NCI-H226 (cell line): ENCODE measurements at places on chromosomes 5 and 9.

- DNase-seq, result no peak
Observed at GRCh38 chr5:15621094-15621493, 121.1 kb downstream of the FBXL7 start.

- no peak for DNase-seq
Observed at GRCh38 chr9:73667749-73668148, 516.1 kb downstream of the ANXA1 start.

DNA sequence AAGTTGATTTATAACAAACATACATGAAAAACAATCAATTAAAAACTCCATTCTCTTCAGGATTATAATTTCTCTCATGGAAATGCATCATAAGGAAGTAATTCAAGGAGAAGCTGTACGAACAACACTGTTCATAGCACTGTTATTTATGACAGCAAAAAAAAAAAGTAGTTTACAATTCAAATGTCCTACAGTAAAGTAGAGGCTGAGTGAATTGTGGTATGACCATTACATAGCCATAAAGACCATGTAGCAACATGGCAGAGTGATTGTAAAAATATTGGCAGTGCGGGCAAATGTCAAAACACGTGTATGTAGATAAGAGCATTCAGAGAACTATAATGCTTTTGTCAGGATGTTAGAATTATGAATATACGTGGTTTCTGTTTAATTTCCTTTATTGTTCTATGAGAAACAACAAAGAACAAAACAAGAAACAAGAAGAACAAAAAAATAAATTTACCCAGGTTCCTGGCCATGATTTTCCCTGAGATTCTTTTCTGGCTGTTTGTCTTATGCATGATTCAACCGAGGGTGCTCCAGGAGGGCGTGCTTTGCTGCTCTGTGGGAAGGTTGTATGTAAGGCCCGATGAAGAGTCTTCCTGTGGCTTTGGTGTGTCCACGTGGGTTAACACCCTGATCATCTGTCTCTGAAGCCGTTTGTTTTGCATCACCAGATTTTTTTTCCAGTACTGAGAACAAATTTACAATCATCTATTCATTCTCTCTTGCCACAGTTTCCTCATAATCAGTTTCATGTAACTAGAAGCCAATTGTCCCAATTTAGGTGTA lies 28.8 kb downstream of the GCNT4 start:
- DNase-seq, result no peak

DNA sequence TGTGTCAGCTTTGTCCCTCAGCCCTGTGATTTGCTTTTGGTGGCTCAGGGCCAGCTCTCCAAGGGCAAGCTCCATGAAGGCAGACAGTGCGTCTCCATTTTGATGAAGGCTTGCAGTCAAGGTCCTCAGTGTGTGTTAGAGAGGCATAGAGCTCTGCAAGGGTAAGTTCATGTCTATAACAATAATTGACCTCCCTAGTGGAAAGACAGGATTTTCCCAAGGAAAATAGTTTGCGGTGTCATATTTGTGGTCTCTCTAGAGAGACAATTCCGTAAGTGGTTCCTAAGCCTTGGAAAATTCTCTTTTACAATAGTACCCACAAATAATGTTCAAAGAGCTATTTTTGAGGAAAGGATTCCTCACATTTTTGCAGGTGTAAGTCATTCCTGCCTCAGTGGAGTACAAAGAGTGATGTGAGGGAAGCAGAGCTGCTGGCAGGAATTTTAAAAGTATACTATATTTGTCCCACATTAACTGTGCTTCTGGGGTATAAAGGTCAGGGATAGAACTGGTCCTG lies 40.2 kb downstream of the SLC1A3 start:
- no peak for DNase-seq

DNA sequence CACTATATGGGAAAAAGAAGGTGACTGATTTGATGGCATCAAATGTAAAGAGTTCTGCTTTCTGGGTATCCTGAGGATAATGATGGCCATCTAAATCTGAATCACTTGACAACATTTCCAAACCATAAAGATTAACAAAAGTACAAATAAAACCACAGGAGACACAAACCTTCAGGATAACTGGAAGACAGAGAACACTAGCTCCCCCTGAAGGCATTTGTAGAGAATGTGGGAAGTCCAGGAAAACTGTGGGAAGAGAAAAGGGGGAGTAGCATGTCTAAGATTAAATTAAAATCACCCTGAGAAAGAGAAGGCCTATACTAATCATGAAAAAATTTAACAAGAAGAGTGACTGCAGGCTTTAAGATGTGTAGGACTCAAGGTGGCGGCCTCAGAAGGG lies 116.2 kb downstream of the PRELID2 start:
- DNase-seq, result peak; percentile 11

GRCh38 chr5:139657363-139658321 lies 9.5 kb downstream of the CXXC5 start:
- no peak for DNase-seq

DNA sequence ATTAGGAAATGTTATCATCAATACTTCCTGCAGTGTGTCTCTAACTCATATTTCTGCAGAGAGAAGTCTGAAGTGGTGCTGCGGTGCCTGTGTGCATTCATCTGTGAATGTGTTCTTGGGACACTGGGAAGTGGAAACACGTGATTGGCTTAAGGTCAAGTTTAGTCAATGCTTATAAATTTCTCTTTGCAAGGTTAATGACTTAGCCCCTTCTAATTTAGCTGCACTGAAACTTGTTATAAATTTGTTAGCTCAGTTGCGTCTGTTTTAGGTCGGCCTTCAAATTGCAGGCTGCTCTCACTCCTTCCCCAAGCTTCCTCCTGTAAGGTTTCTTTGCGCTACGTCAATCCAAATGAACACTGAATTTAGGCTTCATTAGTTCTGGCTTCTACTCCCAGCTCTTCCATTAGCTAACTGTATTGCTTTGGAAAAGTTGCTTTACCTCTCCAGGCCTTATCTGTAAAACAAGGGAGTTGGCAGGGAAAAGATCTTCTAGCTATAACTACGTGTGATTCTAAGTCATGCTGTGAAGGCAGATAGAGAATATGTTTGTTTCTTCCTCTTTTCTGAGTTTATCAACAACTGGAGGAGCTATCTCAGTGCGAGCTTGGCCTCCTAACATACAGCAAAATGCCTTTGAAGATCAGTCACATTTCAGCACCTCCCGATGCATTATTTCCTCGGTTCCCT lies 341.8 kb downstream of the NFIB start:
- DNase-seq, result peak; percentile 16

- DNase-seq, result no peak
Observed at GRCh38 chr5:172849606-172850453, 15.8 kb downstream of the ERGIC1 start.

DNA sequence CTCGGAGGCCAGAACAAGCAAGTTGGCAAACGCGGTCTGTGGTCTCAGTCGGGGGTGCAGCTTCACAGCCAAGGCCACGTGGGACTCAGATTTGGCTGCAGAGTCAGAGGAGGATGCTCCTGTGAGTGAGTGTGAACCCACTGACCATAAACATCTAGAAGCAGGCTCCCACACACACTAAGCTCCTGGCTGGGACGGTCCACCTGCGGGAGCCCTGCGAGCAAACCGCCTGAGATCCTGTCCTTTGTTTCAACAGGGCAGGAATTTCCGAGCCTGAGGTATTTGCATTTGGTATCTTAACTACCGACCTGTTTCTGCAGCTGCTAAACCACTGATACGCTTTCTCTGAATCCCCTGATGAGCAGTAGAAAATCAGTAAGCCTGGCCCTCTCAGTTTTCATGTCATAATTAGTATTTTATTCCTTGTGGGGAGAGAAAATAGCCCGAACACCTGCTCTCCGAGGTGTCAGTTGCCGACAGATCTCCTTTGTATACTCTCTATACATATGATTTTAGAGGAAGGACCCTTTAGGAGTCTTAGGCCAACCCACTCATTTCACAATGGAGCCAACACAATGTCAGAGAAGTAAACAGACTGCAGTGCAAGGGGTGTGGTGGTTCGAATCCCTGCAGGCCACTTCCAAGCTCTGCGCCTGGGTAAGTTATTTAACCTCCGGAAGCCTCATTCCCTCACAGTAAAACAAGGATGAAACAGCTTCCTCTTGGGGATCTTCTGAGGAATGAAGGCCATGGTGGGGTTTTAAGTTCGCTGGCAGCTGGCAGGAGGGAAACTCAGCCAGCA lies 40.9 kb upstream of the PWWP2A start:
- no peak for DNase-seq

- DNase-seq, result no peak
Observed at GRCh38 chr5:170393958-170394357, 4.8 kb upstream of the KCNMB1 start.

DNA sequence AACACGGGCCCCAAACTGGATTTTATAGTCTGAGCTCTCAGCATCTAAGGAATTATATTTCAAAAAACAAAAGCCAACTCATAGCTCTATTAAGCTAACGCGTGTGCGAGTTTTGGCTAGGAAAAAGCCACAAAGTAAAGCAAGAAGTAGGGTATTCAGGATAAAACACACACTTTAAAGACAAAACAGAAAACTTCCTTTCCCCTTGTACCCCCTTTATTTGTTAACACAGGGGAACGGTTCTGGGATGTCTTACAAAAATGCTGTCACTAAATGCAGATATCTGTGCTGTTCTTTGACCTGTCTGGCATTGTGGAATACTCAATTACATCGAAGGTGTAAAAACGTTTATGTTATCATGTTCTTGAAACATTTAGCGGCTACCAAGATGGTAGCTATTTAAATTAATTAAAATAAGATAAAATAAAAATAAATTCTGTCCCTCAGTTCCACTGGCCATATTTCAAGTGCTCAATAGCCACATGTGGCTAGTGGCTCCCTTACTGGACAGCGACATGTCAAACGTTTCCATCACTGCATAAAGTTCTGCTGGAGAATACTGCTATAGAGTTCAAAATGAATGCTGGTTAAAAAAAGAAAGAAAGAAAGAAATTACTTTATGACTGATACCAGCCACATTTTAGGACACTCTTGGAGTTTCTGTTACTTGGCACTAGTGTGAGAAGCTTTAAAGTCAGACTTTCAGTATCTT lies 7.2 kb upstream of the MEF2C start:
- DNase-seq, result no peak

GRCh38 chr9:27379311-27380251 lies 82.6 kb upstream of the EQTN start:
- DNase-seq, result no peak

DNA sequence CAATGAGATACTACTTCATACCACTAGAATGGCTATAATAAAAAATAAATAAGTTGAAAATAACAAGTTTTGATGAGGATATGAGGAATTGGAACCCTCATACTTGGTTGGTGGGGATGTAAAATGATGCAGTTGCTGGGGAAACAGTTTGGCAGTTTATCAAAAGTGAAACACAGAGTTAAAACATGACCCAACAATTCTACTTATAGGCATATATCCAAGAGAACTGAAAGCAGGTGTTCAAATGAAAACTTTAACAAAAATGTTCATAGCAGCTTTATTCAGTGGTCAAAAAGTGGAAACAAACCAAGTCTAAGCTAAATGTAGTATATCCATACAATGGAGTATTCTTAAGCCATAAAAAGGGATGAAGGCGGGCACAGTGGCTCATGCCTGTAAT lies 13.1 kb upstream of the LHFPL2 start:
- no peak for DNase-seq

GRCh38 chr9:24616863-24617262 lies 71.2 kb upstream of the IZUMO3 start:
- DNase-seq, result no peak

DNA sequence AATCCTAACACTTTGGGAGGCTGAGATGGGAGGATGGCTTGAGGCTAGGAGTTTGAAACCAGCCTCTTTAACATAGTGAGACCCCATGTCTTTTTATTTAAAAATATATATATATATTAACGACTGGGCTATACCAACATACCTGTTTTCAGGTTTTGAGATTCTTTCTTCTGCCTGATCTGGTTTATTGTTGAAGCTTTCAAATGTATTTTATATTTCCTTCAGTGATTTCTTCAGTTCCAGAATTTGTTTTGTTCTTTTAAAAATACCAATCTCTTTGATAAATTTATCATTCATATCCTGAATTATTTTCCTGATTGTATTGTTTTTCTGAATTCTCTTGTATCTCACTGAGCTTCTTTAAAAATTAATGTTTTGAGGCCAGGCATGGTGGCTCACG lies 31.2 kb downstream of the OGN start:
- DNase-seq, result no peak

GRCh38 chr9:37239224-37239859 lies 119.0 kb downstream of the ZCCHC7 start:
- no peak for DNase-seq

GRCh38 chr9:81526587-81526986 lies 162.8 kb downstream of the TLE1 start:
- peak; percentile 61 for DNase-seq

- no peak for DNase-seq
Observed at GRCh38 chr5:93573354-93574351, 7.4 kb downstream of the NR2F1-AS1 start.

GRCh38 chr5:60163762-60164161 lies 270.2 kb upstream of the PDE4D start:
- no peak for DNase-seq

DNA sequence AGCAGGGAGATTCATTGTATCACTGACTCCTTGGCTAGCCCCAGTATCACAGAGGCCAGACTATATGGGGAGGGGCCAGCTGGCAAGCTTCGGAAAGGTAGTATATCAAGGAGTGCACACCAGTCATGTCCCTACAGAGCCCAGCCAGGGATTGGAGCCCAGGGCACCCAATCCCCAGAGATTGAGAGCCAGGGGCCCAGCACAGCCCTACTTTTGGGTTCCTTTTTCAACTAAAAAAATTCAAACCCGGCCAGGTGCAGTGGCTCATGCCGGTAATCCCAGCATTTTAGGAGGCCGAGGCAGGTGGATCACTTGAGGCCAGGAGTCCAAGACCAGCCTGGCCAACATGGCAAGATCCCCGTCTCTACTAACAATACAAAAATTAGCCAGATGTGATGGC lies 5.4 kb upstream of the MYORG start:
- no peak for DNase-seq

- no peak for DNase-seq
Observed at GRCh38 chr9:81292056-81292805, 397.1 kb downstream of the TLE1 start.

- no peak for DNase-seq
Observed at GRCh38 chr5:143023411-143024096, 253.4 kb downstream of the ARHGAP26 start.

- DNase-seq, result peak; percentile 44
Observed at GRCh38 chr5:157476702-157477408, 16.8 kb downstream of the NIPAL4 start.

GRCh38 chr5:31995006-31995405 lies 179.1 kb downstream of the GOLPH3 start:
- no peak for DNase-seq

DNA sequence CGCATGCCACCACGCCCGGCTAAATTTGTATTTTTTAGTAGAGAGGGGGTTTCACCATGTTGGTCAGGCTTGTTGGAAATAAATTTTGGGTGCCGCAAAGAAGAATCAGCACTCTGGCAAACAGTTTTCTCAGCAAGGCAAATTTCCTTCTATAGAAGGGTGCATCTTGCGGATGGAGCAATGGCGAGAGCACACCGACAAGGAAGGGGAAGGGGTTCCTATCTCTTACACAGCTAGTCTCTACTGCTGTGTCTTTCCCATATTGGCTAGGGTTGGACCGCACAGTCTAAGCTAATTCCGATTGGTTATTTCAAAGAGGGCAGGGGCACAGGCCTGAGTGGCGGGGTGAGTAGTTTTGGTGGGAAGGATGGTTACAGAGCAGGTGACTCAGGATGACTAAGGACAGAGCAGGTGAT lies 707 bp downstream of the GTF3C5 start:
- no peak for DNase-seq
